Large intestine (tissue), 12 donors: ENCODE measurements at places on chromosomes 4 and X. TPM values are rescaled to one million over a fixed set of nuclear protein-coding genes. Genes with fewer than 3 reads are reported as not detected.
A peak's percentile ranks its signal among the peaks of the same experiment; 100 is the strongest.

Gene NDNF
- 13.6 TPM for polyA plus RNA-seq

Gene GABRE
- polyA plus RNA-seq: 47.5 TPM

Gene XKRX
- 8.8 TPM for polyA plus RNA-seq

Gene LIMCH1
- 18.6 TPM for polyA plus RNA-seq

Gene RENBP
- 85.8 TPM for polyA plus RNA-seq

Gene FGF13
- polyA plus RNA-seq: 32.9 TPM

Gene GAB3
- 3.2 TPM for polyA plus RNA-seq

Gene WNK3
- 1.4 TPM for polyA plus RNA-seq

Gene COX7B2
- polyA plus RNA-seq: not detected

Gene CPLX1
- polyA plus RNA-seq: 2.8 TPM

Gene NOX1
- polyA plus RNA-seq: 1.8 TPM

DNA sequence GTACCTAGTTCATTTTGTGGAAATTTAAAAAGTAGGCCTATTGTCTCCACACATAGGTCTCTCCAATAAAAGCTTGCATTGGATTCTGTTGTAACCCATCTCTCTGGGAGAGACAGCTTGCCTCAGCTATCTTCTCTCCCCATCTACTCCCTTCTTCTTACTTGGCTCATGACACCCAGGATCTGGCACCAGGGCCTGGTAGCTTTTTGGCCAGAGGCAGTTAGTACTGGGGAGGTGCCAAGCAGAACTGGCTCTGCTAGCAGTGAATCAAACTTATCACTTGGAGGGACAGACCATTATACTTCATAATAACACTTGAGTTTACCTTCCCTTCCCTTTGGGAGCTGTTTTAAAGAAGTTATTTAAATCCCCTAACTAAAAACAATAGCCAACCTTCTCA, 31.8 kb downstream of the PLAC1 start:
- H3K36me3 ChIP-seq: no peaks in the 10 kb centered on the region
- no peaks in the 10 kb centered on the region for H3K4me1 ChIP-seq
- H3K27me3 ChIP-seq: no peaks in the 10 kb centered on the region
- no peak overlapping the region for H3K4me3 ChIP-seq
- DNase-seq: no peak

DNA sequence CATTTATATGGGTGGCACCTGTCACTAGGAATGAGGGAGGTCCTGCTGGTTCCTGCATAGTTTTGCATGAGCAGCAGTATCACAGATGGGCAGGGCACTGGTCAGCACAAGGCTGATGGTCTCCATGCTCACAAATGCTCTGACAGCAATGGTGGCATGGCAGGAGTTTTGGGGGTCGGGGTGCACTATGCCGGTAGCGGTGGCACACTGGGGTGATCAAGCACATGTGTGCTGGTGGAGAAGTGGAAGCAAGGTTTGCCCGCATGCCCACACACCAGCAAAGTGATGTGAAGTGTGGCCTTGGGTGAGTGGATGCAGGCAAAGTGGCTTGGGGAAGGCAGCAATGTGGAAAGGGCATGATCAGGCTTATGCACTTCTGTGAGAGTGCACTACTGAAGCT, 60.5 kb upstream of the MAGEE1 start:
- no peaks in the 10 kb centered on the region for H3K27me3 ChIP-seq
- H3K36me3 ChIP-seq: no peaks in the 10 kb centered on the region
- no peak overlapping the region for H3K27ac ChIP-seq
- H3K4me1 ChIP-seq: no peaks in the 10 kb centered on the region

DNA sequence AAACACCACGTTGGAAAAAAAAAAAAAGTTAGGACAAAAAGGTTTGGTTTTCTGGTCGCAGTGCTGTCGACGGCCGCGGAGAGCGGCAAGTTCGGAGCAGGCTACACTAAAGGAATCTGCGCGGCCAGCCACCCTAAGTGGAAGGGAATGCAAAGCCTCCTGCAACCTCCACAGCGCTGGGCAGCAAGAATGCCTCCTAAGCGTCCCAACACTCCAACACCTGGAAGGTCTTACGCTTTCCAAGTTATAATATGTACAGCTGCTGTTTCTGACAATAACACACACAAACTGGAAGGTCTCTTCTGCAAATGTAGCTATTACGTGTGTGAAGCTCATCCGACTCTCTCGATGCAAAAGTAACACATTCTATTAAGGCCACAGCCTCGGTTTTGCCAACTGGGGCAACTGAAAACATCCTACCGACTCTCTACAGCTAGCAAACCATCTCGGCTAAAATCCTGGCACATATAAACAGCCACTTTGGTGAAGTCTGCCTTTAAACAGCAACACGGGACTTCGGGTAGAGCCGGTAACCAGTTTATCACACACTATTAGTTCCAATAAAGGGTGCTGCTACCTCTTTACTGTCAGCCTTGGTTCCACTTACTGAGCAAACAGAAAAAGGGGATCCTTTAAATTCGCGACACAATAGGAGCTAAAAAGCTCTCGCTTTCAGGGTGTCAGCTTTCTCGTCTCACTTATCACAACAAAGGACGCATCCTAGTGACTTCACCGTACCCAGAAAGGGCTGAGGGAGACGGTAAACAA, 895 bp downstream of the SMIM14 start:
- H3K4me3 ChIP-seq: peak overlapping the region; percentile 97
- DNase-seq: peak; percentile 33
- peak overlapping the region; percentile 91 for H3K27ac ChIP-seq
- H3K4me1 ChIP-seq: peaks cover 6% of the 10 kb centered on the region

GRCh38 chr4:823176-823760, 2.7 kb downstream of the CPLX1 start:
- no peak overlapping the region for H3K27ac ChIP-seq
- H3K4me3 ChIP-seq: no peak overlapping the region
- no peaks in the 10 kb centered on the region for H3K36me3 ChIP-seq
- no peak for DNase-seq
- H3K4me1 ChIP-seq: peaks cover 5% of the 10 kb centered on the region

GRCh38 chr4:87073199-87074120, 138.6 kb downstream of the AFF1 start:
- peak; percentile 55 for DNase-seq
- H3K4me3 ChIP-seq: no peak overlapping the region
- peak overlapping the region; percentile 45 for H3K27ac ChIP-seq
- H3K36me3 ChIP-seq: no peaks in the 10 kb centered on the region
- H3K27me3 ChIP-seq: no peaks in the 10 kb centered on the region

DNA sequence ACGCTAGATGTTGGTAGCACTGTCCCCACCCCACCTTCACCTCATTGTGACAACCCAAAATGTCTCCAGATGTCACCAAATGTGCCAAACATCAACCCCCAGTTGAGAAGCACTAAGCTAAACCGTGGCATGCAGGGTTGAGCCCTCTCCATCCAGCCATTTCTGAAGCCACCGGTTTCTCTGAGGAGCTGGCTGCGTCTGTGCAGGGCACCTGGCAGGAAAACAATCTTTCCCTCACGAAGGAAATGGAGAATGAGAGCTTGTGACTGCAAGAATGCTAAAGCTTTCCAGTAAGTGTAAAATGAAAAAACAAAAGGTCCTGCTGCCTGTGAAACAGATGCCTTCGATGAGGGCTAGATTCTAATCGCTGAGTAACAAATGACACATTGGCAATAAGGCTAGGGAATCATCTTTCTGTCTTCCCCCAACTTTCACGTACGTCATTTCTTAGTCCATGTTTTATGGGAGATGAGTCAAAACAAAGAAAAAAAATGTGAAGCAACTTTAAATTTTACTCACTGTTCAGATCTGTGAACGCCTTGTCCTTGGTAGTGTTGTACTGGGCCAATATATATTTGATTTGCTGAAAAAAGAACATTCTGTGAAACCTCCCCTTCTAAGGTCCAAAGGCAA, 59.9 kb downstream of the PROM1 start:
- no peaks in the 10 kb centered on the region for H3K4me1 ChIP-seq
- peaks cover 5% of the 10 kb centered on the region for H3K36me3 ChIP-seq

GRCh38 chrX:27391623-27392022, 71.5 kb downstream of the PPP4R3C start:
- no peak overlapping the region for H3K4me3 ChIP-seq
- H3K4me1 ChIP-seq: no peaks in the 10 kb centered on the region
- no peaks in the 10 kb centered on the region for H3K36me3 ChIP-seq
- H3K27me3 ChIP-seq: no peaks in the 10 kb centered on the region

DNA sequence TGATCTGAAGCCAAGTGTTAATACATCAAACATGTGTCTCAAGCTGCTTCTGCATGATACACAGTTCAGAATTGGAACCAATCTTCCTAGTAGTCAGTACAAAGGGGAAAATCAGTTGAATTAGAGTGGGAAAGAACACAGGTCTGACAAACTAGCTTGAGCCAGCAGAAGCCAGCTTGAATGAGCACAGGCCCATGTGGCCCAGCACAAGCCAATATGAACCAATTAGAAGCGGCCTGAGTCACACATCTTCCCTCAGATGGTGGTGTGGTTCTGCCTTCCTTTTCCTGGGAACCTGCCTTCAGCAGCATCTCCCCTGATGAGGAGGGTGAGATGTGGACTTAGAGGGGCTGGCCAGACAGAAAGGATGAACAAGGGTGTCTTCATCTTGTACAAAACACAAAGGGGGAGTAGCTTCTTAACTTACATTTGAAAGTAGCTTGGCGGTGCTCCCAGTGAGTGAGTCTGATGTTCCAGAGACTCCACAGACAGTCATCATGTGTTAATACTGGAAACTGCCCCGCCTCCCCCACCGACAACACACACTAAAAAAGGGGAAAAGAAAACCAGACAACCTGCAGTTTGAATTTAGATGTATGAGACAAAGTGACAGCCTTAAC, 72.0 kb downstream of the FRMPD4 start:
- H3K36me3 ChIP-seq: no peaks in the 10 kb centered on the region
- H3K27ac ChIP-seq: no peak overlapping the region
- no peaks in the 10 kb centered on the region for H3K4me1 ChIP-seq
- H3K27me3 ChIP-seq: no peaks in the 10 kb centered on the region
- no peak overlapping the region for H3K4me3 ChIP-seq

GRCh38 chr4:105527081-105527480, 25.3 kb upstream of the ARHGEF38 start:
- H3K27ac ChIP-seq: no peak overlapping the region
- no peaks in the 10 kb centered on the region for H3K4me1 ChIP-seq
- no peak overlapping the region for H3K4me3 ChIP-seq

DNA sequence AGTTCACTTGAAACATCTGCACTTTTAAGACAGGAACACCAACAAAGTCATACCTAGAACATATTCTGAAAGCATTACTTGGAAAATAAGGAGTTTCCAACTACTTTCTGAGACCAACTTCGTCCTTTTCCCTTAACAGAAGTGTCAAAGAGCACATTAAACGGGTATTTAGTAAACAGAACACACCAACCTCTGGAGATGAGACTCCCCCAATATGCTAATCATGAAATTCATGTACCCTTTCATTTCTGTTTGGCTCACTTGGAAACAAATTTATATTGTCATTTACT, 69.2 kb downstream of the NOCT start:
- no peak for DNase-seq
- no peaks in the 10 kb centered on the region for H3K36me3 ChIP-seq
- peaks cover 2% of the 10 kb centered on the region for H3K4me1 ChIP-seq

DNA sequence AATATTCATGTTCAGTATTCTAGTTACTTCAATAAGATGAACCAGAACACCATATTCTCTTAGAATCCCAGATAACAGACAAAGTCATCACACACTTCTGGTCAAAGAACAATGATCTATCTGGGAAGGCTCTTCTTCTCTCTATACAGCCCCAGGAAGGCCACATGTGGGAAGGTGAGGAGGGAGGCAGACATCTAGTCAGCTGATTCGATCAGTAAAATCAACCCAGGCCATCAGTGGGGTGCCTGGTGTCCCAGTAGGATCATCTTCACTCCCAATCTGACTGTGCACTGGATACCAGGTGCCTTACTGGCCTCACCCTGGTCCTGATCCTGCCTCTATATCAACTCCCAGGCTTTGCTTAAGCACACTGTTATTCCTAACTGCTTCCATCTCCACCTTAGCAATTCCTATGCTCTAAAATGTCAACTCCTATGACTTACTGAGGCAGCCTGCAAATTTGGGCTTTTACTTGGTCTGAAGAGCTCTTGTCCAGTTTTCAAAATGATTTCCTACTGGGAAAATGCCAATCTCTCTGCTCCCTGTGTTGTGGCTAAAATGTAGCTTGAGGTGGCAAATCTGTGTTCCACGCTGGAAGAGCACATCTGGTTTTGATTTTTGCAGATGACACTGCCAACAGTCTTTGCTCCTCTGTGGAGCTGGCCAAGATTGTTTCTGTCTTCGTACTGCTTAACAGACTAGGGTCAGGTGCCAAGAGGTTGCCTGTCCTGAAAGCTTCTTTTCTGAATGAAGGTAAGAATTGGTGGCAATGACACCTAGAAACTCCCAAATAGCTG, 128.7 kb downstream of the MGST2 start:
- no peaks in the 10 kb centered on the region for H3K4me1 ChIP-seq
- no peaks in the 10 kb centered on the region for H3K36me3 ChIP-seq
- no peaks in the 10 kb centered on the region for H3K27me3 ChIP-seq
- DNase-seq: no peak

DNA sequence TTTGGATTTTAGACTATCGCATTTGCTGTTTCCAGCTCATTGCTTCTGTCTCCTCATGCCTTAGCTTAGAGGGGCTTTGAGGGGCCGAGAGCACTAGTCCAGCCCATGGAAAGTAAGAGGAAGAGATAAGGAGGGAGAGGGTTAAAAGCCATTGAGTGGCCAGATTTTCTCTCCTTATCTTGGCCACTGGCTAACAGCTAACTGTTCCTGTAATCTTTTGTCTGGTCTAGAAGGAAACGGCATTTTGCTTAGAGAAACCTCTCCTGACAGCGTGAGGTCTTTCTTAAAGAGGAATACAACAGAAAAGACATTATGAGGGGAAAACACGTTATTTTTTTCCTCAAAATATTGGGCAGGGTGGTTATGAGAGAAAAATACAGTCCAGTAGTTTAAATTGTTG, 7.9 kb downstream of the GPR101 start:
- H3K4me3 ChIP-seq: no peak overlapping the region
- H3K27me3 ChIP-seq: peaks cover 25% of the 10 kb centered on the region

DNA sequence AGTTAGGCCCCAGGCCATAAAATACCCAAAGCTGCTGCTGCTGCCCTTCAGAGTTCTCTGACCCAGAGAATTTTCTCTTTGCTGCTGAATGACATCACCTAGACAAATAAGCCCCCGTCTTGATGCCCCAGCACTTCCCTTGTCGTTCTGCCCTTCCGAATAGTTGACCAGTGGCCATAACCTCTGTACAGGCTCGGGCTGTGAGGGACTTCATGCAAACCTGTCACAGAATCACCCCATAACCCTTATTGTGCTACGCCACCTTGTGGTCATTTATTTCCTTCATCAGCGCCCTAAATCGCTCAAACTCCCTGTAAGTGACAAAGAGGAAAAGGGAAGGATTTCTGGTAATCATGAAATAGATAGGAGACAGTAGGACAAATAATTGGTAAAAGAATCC, 18.8 kb downstream of the SPACA5 start:
- no peak overlapping the region for H3K4me3 ChIP-seq
- DNase-seq: peak; percentile 36
- H3K27ac ChIP-seq: no peak overlapping the region
- no peaks in the 10 kb centered on the region for H3K36me3 ChIP-seq

- H3K27ac ChIP-seq: no peak overlapping the region
- no peak overlapping the region for H3K4me3 ChIP-seq
- H3K27me3 ChIP-seq: no peaks in the 10 kb centered on the region
- no peaks in the 10 kb centered on the region for H3K36me3 ChIP-seq
These were observed 445.2 kb downstream of the GRXCR1 start for GRCh38 chr4:43337707-43338106.
